Left renal pelvis (tissue), 4 donors: ENCODE measurements at places on chromosomes 5 and 9.

DNA sequence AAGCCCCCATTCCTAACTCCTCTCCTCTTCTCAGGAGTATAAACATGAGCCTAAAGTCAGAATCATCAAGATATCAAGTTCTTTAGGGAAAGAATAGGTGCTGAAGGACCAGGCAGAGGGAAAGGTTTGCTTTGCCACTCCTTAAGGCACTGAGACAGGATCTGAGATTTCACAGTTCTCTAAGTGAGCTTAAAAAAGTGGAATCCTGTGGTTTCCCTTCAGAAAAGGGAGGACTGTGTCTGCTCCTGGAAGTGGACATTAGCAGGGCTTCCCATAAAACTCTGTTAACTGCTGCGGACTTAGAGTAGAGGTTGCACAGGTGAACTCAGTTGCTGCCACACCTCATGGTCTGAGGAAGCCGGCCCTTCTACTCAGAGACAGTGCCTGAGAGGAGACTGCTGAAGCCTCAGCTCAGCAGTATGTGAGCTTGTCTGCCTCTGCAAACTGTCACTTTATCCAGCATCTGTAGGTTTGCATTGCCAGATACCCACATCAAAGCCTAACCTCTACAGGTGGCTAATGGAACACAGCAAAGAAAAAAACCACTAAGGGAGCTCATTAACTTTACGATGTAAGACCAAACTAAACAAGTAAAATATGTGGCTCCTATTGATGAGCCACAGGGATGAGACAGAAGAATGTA, 42.9 kb downstream of the RIC1 start:
- DNase-seq: no peak

DNA sequence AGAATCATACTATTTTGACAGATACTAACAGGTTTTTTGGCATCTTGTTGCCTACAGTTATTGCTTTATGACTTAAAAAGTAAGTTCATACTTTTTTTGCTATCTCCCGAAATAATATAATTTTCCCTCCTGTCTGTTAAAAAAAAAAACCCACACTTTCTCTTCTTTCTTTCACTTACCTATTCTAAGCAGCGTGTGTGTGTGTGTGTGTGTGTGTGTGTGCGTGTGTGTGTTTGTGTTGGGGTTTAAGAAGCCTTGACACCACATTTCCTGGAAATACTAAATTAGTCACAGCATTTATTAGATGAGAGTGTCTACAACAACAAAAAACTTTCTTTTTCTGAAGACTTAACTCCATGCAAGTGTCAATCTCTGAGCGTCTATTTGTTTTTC, 12.4 kb downstream of the TNFAIP8 start:
- no peak for DNase-seq

GRCh38 chr9:36974731-36975130, 59.3 kb downstream of the PAX5 start:
- DNase-seq: no peak

DNA sequence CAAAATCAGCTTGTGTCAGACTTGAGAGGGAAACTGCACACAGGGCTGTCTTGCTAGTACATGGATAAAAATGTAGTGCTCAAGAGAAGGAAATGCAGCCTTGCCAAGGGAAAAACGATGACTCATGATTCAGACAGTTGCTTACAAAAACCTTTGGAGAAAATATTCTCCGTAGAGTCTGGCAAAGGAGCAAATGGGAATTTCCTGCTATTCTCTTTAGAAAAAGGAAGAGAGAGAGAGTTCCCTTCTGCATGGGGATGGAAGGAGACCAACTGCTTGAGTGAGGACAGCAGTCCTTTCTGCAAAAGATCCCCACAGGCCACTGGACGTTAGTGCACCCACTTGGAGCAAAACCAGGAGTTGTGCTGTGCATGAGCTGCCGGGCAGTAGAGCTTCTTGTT, 7.6 kb downstream of the IFNB1 start:
- peak; percentile 12 for DNase-seq

DNA sequence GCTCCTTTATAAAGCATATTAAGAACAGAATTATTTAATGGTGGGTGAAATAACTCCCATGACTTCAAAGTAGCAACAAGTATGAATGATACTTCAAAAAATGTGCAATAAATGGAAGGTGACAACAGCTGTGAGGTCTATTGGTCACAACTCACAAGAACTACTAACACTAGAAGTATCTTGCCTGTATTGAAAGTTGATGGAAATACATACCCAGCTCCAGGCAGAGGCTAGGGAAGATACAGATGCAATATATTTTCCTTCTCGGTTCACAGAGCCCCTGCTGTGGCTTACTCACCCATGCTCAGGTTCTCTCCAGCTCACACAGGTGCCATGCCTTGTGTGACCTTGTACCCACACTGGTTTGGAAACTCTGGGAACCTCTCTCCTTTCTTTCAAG, 133.8 kb downstream of the LIFR start:
- DNase-seq: no peak

DNA sequence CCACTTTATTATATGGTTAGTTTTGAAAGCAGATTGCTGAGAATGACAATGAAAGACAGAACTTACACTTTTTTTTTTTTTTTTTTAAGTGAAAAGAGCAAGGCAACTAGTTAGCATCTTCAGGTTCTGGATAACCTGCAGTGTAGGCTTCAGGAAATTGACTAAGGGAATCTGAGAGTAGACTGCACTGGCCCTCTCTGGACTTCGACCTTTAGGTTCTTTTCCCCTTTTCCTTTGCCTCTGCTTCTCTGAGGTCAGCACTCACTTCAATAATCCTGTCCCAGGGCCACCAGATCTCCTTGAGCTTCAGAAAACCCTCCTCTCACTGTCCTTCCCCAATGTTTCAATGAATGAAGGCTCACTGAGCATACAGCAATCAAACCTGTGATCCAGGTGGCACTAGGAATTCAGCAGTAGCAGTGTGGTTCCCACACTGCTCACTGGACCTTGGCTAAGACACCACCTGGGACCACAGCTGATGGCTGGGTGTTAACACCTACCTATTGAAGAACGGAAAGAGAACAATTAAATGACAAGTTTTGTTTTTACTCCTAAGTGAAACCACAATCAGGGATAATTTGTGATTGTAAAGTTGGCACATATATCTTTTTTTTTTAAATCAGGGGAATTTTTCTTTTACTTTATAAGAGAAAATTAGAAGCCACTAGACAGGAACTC, 85.8 kb upstream of the IL6ST start:
- no peak for DNase-seq

- no peak for DNase-seq
Measured at GRCh38 chr5:173324115-173325001, 3.9 kb downstream of the STC2 start.

GRCh38 chr5:162384225-162384624, 316.7 kb downstream of the GABRG2 start:
- no peak for DNase-seq

- DNase-seq: no peak
Measured at GRCh38 chr5:59158165-59158564, 575.3 kb downstream of the RAB3C start.

DNA sequence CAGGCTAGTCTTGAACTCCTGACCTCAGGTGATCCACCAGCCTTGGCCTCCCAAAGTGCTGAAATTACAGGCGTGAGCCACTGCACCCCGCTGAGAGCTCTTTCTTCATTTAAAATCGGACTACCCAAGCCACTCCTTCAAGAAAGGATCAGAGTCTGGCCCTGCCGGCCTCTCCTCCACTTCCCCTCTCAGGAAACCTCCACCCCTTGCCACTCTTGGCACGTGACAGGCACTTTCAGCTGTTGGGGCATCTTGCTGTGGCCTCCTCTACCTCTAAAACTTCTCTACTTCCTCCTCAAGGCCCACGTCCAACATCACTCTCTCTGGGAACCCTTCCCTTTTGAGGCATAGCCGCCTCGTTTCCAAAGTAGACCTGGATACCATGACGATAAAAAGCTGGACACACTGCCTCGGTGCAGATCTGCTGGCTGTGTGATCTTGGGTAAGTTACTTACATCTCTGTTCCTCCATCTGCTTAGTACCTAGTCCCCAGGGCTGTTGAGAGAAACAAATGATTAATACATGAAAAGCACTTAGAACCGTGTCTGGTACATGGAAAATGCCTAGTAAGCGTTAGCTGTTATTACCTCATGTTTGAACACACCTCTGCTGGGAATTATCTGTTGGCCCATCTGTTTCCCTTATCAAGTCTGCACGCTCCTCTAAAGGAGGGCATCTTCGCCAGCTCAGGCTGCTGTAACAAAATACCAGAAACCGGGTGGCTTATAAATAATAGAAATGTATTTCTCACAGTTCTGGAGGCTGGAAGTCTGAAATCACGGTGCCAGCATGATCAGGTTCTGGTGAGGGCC, 55.3 kb downstream of the SMIM23 start:
- DNase-seq: no peak

DNA sequence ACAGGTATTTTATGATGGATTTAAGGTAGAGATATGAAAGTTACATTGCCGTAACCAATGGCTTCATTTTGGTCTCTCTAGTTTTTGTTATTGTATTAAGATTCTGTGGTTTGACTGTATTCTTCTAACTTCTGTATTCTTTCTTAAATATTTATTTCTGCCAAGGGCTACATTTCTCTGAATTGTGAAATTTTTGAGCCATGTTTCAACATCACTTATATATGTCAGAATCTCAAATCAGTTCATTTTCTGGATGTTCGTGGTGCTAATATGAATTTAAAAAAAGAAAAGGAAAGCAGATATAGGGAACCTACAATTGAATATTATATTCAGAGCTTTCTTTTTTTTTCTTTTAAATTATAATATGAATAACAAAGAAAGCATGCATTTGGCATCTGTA, 142.7 kb downstream of the ANXA1 start:
- no peak for DNase-seq

- no peak for DNase-seq
Measured at GRCh38 chr5:81418606-81419005, 24.7 kb upstream of the ACOT12 start.

- no peak for DNase-seq
Measured at GRCh38 chr5:42495914-42496313, 72.7 kb downstream of the GHR start.

DNA sequence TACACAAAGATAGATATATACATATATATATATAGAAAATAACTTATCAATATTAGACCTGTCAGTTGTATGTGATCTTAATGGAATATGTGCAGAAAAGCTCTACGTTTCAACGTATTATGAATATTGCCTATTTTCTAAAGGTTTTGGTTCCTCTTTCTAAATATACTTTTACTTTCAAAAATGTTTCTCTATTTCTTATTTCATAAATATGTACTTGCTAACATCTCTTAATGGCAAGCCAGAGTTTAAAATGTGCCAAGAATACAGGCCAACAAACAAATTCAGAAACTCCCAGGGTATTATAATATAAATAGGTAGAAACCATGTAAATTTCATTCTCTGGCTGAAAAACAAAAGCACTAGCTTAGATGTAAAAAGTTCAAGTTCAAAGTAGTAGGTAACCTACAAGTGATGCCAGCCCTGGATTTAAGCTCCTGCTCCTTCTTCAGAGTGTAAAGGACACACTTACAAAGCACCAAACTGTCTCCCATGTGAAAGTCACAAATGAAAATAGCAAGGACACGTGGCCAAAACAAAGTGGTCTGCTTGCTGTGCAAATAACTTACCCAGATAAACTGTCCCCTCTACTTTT, 685.1 kb upstream of the DMAC1 start:
- DNase-seq: no peak

GRCh38 chr9:33161589-33162132, 5.5 kb downstream of the B4GALT1 start:
- no peak for DNase-seq

- DNase-seq: no peak
Measured at GRCh38 chr9:126509718-126510117, 104.0 kb upstream of the LMX1B start.

DNA sequence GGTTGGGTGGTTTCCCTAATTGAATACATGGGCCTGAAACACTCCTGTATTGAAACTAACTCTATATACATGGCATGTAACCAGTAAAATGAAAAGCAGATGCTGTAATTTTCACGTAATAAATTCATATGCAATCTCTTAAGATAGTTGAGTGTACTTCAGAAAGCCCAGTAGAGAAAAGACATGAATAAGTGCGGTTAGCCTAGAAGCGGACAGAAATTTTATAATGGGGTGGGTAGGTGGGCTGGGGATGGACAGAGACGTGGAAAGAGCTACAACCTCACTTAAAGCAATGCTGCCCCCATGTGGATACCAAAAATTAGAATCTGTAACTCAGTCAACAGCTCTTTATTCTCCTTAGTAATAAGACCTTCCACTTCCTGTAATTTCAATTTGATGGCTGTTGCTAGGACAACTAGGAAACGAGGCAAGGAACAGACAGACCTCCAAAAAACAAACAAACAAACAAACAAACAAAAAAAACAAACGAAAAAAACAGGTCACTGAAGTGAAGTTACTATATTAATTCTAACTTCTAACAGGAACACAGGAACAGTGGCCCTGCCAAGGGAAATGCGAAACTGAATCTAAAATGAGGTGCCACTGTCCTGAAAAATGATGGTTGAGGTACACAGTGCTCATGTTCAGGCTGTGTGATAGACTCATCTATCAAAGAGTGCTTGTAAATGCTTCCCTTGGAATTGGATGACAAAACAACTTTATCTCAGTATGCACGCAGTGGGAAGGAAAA, 103.4 kb upstream of the GNA14 start:
- DNase-seq: peak; percentile 49

DNA sequence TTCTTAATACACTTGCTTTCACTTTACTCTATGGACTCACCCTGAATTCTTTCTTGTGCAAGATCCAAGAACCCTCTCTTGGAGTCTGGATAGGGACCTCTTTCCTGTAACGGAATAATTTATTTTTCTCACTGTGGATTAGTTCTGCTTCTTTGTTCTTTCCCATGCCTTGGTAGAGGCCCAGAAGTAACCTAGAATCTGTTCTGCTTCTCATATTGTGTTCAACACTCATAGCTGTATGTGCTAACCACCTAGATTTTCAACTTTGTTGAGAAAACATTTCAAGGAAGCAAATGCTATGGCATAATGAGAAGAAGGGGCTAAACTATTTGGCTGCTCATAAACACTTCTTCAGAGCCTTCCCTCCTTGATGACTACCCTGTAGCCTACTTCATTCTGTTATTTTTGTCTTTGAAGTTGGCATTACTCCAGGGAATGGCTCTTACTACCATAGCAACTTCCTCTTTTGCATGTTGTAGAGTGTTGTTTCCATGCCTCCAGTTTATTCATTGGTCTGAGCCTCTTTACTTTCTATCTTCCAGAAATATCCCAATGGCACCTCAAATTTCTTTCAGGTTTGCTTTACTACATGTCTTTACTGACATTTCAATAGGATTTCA, 74.3 kb downstream of the KIAA0825 start:
- DNase-seq: no peak
